ENCODE measurements at places on chromosomes 2 and 18.

DNA sequence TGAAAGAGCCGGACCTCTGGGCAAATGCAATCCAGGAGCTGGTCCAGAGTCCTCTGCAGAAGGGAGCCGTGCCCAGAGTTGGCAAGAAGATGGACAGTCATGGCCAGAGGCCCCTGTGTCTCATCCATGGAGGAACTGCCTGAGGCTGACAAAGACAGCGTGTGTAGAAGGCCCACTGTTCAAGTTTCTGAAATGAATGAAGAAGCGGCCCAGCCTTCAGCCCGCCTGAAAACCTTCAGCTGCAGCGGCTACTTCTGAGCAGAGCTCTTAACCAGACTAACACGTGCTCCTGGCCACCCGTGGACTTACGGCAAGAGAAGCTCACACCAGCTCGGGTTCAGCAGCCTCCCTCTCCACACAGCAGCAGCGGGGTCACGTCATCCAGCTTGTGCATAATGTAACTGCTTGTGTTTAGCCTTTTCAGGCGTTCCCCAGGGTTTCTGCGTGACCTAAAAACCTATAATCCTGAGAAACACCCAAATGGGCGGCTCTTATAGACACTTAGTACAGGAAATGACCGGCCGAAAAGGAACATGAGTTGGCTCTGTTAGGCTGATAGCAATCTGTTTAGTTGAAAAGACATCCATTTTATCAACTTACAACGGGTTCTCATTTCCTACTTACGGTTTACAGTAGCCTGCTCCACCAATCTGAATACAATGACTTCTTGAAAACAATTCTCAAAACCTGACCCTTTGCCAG is at the start of gene FAM124B:
Gene FAM124B (minus strand): TSS at position 467 of the 702 bp plus-strand sequence. CDS start 339 bp downstream, at position 128.
- peak; percentile 0 for DNase-seq

DNA sequence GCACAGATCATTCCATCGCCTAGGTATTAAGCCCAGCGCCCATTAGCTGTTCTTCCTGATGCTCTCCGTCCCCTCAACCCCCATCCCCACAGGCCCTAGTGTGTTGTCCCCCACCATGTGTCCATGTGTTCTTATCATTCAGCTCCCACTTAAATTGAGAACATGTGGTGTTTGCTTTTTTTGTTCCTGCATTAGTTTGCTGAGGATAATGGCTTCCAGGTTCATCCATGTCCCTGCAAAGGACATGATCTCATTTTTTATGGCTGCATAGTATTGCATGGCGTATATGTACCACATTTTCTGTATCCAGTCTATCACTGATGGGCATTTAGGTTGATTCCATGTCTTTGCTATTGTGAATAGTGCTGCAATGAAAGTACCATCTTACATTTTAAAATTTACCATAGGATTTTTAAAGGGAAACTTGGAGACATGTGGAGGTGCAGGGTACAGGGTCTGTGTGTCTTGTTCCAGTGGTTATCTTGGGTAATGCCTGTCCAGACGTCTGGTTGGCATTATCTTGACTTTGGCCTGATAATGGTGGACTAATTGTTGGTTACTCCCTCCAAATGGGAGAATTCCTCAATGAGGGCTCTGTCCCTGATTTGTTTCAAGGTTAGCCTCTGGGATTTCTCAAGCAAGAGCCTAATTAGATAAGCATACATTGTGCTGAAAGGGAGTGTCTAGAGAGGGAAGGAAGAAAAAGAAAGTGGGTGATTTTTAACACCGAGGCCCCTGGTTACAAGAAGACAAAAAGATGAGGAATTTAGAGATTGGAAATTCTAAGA is 21.6 kb downstream of the KLHL23 start:
- no peak for DNase-seq

- no peak for DNase-seq
These were observed 6.0 kb downstream of the DDX18 start for GRCh38 chr2:117820444-117820843.

DNA sequence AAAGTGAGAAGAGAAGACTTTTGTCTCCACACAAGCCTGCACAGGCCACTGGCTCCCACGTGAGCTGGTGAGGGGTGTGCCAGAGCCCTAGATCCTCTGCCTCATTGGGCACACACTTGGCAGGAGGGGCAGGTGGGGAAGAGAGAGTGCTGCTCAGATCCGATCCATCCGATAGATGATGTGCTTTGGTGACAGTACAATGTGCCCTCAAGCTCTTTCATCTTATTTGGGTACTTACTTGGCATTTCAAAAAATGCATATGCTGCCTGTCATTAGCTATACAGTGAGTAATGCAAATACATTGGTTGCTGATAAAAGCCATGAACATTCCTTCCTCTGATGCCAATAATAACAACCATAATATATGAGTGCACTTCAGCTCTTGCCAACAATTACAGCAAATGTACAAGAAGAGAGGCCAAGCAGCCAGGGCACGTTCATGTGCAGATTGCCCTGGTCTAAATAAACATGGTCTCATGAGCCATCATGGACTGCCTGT is 255.3 kb downstream of the VAPA start:
- no peak for DNase-seq

DNA sequence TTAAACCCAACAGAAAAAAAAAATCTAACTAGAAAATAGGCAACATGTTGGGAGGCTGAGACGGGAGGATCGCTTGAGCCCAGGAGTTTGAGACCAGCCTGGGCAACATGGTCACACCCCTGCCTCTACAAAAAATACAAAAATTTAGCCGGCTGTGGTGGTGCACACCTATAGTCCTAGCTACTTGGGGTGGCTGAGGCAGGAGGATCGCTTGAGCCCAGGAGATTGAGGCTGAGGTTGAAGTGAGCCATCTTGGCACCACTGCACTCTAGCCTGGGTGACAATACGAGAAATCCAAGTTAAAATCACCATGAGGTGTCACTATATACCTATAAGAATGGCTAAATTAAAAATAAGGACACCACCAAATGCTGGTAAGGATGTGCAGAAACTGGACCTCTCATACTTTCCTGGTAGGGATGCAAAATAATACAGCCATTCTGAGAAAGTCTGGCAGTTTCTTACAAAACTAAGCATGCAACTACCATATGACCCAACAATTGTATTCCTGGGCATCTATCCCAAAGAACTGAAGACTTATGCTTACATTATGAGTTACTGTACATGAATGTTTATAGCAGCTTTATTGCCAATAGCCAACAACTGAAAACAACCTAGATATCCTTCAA is 2.2 kb downstream of the SEPTIN10 start:
- no peak for DNase-seq

- no peak for DNase-seq
These were observed 42.7 kb upstream of the REG3G start for GRCh38 chr2:78982638-78983330.

- DNase-seq = no peak
These were observed 19.0 kb downstream of the RHOB start for GRCh38 chr2:20465716-20466394.

- no peak for DNase-seq
These were observed 131.9 kb upstream of the ALKAL2 start for GRCh38 chr2:419687-420317.

DNA sequence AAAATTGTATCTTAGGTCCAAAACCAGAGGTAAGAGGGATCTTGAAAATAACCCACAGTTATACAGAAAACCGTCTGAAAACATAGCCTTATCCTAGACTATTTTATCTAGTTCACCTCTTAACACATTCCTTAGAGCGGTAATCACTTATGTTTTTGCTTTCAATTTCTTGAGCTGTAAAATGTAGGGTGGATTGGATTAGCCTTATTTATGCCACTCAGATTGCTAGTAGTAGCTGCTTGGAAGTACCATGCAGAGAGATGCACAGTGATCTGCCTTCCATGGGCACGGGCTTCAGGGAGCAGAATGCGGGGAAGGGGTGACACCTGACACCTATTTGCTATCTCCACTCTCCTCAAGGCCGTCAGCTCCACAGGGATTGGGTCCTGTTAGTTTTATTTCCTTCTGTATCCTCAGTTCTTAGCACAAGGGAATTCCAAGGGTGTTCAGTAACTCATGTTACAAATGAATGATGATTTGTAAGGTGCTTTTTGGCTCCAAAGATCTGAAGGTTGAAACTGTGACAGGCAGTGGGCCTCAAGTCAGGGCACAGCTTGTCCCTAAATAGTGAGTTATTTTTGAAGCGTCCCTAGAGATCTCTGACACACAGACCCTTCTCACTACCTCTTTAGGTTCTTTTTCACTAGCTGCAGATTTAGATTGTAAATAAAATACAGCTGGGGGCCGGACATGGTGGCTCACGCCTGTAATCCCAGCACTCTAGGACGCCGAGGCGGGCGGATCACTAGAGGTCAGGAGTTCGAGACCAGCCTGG is 64.0 kb upstream of the PMAIP1 start:
- DNase-seq = no peak

GRCh38 chr2:48397846-48398245 is 132.1 kb upstream of the STON1 start:
- DNase-seq = no peak

Data from stimulated activated CD8-positive, alpha-beta memory T cell treated with anti-CD3 and anti-CD28 coated beads, Interleukin-15, amount 100 ng/mL, for 48 hours (primary cell).